ENCODE measurements at places on chromosomes 11 and 22.

DNA sequence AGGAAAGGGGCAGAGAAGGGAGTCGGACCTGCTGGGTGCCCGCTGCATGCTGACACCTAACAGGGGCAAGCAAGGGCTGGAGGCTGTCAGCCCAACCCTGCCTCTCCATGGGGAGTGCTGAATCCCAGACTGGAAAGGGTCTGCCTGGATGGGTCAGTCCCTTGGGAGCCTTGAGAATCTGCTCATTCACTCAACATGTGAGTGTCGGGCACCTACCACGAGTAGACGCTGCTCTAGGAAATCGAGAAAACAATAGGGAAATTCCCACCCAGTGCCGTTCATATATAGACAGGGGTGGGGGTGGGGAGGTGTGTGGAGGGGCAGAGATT, 4.4 kb upstream of the CTSD start:
- no peak for DNase-seq

- peak; percentile 64 for DNase-seq
These were observed at the start of gene CTSC for GRCh38 chr11:88337181-88337986. TSS of gene CTSC (minus strand) at chr11:88337736. CDS start at chr11:88337672, 64 bp downstream.

GRCh38 chr22:50300620-50301257, 6.7 kb downstream of the PLXNB2 start:
- DNase-seq: no peak

GRCh38 chr11:83951521-83951920, 665.4 kb upstream of the CCDC90B start:
- DNase-seq: no peak

GRCh38 chr11:77450227-77450626, 23.7 kb downstream of the PAK1 start:
- DNase-seq: no peak

DNA sequence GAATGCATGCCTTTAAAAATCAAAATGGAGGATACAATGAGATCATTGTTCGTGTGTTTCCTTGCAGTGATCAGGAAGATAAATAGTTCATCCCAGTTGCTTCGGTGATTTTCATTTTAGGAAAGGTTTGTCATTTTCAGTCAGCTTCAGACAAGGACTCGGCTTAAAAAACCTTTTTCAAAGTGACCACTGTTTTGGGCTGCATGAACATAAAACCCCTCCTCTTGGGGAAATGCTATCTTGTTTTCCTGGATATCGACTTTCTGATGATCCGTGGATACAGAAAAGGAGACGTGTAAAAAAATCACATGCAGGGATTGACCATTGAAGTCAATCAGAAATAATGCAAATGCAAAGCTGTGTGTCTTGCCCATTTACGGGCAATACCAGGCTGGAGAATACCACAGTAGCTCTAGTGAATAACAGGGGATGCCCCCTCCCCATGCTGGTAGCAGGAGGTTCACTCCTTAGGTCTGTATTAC, 146.8 kb downstream of the MAML2 start:
- no peak for DNase-seq

GRCh38 chr11:59185386-59185945, 13.5 kb downstream of the DTX4 start:
- DNase-seq: no peak

- DNase-seq: no peak
These were observed 382.6 kb downstream of the KCNA4 start for GRCh38 chr11:29634244-29634643.

GRCh38 chr11:125343086-125343717, 152.9 kb downstream of the FEZ1 start:
- no peak for DNase-seq

- no peak for DNase-seq
These were observed 54.8 kb upstream of the CECR2 start for GRCh38 chr22:17314487-17314886.

GRCh38 chr11:92557879-92558278, 333.3 kb downstream of the FAT3 start:
- DNase-seq: no peak

GRCh38 chr22:30742291-30743256, 47.9 kb downstream of the OSBP2 start:
- no peak for DNase-seq

DNA sequence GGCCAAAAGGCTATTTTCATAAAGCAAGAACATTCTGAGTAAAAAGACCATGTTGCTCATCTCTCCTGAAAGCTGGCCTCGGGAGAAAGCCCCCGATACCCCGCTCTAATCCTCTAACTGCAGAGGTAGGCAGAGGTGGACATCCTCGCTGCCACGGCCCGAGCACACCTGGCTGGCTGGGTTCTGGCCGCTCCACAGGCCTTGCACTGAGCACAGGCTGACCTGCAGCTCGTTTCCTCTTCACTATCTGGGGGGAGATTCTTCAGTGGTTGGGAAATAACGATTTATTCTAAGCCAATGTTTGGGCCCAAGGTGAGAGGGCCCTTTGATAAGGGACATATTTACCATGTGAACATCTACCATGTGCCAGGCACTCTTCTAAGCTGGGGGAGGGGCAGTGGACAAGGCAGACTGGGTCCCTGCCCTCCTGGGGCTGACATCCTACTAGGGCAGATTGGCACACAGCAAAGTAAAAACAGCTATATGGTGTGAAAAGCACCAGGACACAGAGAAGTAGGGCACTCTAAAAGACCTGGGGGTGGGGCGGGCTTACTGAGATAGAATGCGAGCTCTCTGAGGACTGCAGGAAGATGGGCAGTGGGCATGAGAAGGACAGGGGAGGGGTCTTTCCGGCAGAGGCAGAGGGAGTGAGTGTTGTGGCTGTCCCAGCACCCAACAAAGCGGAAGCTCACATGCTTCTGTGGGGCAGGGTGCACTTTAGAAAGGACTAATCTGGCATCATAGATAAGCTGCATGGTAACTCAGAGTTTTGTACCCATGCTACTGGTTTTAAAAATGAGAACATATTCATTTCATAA, 65.5 kb upstream of the ARFGAP3 start:
- no peak for DNase-seq

DNA sequence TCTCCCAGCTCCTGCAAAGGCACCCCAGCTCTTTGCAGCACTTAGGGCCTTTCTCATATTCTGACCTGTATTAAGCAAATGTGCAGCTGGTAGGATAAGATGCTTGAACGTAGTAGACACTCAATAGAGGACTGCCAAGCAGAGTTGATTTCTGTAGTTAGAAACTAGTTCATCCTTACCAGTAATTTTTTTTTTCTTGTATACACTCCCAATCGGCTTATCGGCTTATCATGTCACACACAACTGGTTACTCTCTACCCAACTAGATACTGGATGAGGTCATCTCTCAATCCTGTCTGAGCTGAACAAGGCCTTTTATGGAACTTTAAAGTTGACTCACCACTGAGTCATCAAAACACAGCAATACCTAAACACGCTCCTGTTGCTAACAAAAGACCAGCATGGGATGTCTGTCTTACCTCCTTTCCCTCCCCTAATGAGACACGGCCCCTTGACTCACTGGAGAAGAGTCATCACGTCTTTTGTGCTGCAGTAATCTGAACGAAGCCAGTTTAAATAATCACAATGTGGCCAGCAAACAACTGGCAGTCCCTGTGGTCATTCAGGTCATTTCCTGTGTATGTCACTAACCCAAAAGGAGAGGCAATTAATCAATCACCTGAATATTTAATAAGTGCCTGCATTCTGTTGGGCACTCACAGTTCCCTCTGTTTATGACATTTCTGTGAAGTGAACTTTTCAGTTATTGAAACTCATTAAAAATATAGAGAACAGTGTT, 7.5 kb upstream of the WEE1 start:
- DNase-seq: no peak

DNA sequence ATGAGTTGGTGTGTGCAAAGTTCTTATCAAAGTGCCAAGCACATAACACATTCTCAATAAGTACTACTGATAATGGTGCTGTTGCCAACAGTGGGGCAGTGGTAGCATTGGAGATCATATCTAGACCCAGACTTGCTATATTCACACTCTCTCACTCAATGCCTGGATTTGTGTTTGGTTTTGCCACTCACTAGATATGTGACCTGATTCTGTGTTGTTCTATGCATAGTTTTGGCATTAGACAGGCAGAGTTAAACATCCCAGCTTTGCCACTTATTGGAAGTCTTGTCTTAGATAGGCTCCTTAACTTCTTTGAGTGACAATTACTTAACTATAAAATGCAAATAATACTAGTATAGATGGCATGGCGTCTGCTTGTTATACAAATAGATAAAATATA, 642.6 kb upstream of the CCDC179 start:
- DNase-seq: no peak

DNA sequence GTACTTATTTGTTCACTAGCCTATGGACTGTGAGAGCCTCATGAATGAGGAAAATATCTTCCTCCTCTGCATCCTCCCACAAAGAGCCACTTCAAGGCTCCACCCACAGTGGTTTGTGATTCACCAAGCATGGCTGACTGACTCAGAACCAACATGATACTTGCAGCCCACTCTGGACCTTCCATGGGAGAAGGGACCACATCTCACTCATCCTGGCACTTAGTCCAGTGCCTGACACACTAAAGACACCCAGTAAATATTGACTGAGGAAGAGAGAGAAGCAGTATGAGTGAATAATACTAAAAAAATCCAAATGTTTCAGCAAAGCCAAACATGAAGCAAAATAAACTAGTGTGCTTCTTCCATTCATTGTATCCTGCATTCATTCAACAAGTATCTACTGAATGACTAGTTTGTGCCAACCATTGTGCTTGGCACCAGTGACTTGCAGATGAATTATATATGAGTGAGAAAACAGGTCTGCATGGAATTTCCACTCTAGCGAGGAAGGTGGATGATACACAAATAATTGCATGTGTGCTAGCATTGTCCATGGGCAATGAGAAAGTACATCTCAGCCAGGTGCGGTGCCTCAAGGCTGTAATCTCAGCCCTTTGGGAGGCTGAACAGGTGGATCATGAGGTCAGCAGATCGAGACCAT, 54.9 kb upstream of the BLID start:
- DNase-seq: no peak

- DNase-seq: no peak
These were observed 235.4 kb downstream of the METTL15 start for GRCh38 chr11:28343304-28344233.

GRCh38 chr11:824942-825341, 2.8 kb upstream of the CRACR2B start:
- no peak for DNase-seq

- DNase-seq: no peak
These were observed 69.8 kb downstream of the RNF169 start for GRCh38 chr11:74818283-74818946.

- no peak for DNase-seq
These were observed 21.7 kb upstream of the TH start for GRCh38 chr11:2193099-2193887.

GRCh38 chr11:72100462-72100861, 2.6 kb downstream of the LAMTOR1 start:
- DNase-seq: no peak
